Keratinocyte (primary cell): ENCODE measurements at places on chromosomes 7 and 10.

DNA sequence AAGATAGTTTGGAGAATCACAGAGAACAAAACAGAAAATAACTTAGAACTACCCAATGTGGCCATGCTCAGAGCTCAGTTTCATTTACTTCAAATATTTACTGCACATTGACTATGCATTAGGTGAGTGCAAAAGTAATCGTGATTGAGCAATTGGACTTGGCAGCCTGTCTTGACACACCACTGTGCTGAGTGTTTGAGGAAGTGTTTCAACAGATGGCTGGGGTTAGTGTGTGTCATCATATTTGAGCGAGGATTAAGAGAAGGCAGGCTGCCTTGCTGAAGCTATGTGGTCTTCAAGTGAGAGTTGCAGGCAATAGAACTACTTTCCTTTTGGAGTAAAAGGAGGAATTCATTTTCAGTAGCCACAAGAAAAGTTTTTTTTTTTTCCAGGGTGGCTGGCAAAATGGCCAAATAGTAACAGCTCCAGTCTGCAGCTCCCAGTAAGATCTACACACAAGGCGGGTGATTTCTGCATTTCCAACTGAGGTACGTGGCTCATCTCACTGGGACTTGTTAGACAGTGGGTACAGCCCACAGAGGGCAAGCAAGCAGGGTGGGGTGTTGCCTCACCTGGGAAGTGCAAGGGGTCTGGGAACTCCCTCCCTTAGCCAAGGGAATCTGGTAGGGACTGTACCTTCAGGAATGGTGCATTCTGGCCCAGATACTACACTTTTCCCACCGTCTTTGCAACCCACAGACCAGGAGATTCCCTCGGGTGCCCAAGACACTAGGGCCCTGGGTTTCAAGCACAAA lies 37.6 kb downstream of the AKR1C4 start:
- DNase-seq: no peak

- DNase-seq: no peak
Measured at GRCh38 chr7:157718303-157719007, 381.7 kb downstream of the DNAJB6 start.

DNA sequence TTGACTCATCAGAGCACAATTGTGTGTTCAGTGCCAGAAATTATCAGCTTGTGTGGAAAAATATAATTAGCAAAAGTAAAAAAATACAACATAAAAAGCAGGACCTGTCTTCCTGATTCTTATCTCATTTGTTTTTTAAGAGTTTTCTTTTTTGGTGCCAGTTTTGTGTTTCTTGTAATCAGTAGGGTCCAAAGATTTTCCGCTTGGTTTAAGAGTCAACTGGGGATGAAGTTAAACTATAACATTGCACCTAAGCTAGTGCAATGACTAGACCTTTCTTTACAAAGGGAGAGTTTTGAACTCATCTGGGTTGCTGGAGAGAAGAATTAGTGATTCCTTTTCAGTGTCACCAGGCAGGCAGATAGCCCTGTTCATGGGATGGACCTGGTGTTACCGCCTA lies 113.4 kb downstream of the PLPP4 start:
- no peak for DNase-seq

- DNase-seq: no peak
Measured at GRCh38 chr10:64762861-64763260, 1241.7 kb downstream of the REEP3 start.

DNA sequence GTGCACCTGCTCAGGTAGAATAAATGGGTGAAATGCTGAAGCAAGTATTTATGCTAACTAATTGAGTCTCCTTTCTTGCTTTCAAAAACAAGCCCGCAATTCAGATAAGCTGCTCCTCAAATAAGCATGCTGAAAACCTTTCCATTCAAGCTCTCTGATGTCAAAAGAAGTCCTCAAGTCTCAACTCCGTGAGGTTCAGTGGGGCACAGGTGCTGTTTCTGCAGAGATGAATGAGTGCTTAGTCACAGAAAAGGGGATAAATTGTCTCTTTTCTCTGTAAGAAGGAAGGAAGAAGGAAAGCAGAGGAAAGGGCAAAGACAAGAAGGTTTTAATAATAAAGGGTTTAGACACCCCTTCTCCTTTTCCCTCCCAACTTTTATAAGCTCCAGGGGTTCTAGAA lies 229.8 kb upstream of the NPY start:
- DNase-seq: no peak

GRCh38 chr10:4033341-4033896 lies 248.4 kb upstream of the KLF6 start:
- no peak for DNase-seq

DNA sequence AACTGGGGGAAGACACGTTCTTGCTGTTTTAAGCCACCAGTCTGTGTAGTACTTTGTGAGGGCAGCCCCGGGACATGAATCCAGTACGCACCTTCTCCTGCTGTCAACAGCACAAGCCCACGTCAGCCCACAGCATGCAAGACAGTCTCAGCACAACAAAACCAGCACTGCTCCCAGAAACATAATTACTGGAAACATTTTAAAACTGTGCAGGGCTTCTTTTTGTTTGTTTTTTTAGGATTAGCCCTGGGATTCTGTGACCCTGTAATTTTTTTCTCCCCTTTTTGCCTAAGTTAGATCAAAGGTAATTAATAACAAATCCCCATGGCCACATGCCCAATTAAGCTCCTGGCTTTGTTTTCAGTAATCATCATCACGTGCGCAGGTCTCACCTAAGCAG lies 87.5 kb downstream of the VOPP1 start:
- DNase-seq: no peak

DNA sequence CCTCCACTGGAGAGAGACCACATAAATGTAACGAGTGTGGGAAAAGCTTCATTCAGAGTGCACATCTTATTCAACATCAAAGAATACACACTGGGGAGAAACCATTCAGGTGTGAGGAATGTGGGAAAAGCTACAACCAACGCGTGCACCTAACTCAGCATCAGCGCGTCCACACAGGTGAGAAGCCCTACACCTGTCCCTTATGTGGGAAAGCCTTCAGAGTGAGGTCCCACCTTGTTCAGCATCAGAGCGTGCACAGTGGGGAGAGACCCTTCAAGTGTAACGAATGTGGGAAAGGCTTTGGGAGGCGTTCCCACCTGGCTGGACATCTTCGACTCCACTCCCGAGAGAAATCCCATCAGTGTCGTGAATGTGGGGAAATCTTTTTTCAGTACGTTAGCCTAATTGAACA lies 20.6 kb downstream of the FAM200A start:
- DNase-seq: no peak

GRCh38 chr7:119572541-119572940 lies 700.4 kb upstream of the KCND2 start:
- no peak for DNase-seq

GRCh38 chr7:155667241-155667829 lies 22.9 kb downstream of the RBM33 start:
- no peak for DNase-seq

GRCh38 chr7:51778121-51778520 lies 461.5 kb upstream of the COBL start:
- DNase-seq: no peak

DNA sequence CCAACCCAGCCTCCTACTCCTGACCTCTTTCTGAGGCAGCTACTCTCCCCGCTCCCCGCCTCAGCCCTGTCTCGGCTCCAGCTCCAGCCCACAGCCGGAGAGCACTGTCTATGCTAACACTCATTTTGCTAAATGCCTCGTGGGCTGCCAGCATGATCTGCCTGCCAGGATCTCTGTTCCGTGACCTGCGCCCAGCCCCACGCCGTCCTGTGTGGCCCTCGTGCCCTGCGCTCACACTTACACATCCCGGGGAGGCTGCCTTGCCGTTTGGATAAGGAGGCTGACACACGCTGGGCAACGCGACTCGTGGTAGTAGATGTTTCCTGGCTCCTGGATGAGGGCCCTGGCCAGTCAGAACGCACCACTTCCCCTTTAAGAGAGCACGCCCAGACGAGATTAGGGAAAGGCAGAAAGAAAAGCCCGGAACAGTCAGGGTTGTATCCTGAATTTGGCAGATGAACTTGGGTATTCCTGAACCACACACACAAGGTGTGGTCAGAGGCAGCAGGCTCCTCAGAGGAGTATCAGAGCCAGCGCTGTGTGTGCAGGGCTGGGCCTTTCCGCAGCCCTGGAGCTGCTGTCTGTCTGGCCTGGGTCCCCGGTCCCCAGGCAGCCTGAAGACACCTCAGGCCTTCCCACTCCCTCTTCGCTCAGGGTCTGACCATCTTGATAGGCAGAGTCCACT lies 97.7 kb upstream of the EFCAB10 start:
- DNase-seq: peak; percentile 52

DNA sequence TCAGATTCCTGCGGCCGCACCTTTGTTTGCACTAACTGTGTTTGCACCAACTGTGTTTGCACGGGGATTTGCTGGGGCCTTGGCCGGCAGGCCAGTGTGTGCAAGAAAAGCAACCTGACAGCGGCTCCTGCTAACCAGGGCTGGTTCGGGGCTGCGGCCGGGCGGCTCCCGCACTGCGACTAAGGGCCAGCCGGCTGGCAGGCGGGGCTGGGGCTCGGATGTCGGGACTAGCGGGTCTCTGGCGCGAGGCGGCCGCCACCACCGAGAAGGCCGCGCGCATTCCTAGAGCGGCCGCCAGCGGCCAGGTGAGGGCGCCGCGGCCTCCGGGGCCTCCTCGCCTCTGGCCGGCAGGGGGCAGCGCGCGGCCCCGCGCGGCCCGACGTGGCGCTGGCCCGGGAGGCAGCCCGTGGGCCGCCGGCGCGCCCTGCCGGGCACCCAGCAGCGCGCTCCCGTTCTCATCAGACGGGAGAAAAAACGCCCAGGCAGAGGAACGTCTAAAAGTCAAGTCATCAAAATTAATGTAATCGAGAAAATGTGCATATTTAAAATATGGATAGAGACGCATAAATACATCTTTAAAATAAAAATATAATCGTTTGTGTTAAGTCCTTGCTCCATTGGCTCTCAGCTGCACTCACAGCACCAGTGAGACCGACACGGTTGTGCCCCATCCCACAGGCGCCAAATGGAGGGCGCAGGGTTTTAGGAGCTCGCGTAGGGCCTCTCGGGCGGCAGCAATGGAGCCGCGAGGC lies 38.5 kb downstream of the ZNF777 start:
- DNase-seq: no peak

DNA sequence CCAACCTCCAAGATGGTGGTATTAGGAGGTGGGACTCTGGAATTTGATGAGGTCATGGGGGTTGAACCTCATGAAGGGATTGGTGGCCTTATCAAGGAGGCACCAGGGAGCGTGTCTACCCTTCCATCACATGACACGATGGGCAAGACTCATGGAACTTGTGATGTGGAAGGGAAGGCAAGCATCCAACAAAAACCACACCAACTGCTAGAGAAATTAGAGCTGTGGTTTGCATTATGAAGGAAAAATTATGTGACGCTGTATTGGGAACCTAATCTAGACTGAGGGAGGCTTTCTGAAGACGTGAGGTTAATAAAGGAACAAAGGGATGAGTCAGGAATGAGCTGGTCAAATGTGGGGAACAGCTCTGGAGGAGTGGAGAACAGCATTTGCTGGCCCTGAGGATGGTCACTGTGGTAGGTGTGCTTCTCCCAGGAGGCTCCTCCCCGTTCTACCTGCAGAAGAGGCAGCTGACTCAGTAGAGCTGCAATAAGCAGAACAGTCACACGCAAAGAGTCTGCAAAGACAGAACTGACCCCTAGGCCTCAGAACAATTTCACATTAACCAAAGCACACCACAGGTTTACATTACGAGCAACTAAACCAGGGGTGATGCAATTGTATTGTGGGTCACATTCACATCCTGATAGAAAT lies 236.6 kb upstream of the GRB10 start:
- no peak for DNase-seq

DNA sequence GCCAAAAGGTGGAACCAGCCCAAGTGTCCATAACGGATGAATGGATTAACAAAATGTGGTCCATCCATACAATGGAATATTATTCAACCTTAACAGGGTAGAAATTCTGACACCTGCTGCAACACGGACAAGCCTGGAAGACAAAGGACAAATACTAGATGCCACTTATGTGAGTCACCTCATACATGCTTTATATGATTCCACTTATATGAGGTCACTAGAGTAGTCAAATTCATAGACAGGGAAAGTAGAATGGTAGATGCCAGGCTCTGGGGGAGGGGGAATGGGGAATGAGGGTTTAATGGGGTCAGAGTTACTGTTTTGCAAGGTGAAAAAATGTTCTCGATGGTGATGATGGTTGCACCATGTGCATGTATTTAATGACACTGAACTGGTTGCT lies 34.0 kb upstream of the CYTH3 start:
- DNase-seq: peak; percentile 66

DNA sequence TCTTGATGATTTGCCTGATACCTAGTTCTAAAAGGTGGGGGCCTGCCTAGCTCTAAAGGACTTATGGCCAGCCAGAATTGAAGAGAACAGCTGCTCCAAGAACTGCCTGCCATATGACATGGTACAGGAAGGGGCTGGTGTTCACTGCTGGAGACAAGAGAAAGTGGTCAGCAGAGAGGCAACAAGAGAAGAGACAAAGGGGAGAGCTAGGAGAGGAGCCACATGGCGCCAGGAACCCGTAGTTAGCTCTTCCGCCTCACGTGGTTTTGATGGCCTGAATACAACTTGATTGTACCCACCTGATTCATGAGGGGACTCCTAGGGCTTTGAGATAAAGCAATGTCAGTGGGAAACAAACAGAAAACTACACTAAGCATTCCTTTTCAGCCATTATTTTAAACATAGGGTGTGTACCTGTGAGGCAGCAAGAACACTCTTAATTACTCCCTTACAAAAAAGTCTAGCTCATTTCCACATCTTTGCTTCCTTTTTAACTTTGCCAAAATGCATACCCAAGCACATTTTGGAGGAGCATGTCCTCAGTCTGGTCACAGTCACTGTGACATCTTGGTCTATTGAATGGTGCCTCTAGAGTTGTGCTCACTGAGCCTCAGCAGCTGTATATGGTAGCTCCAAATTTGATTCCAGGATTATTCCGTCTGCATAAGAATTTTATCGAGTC lies 71.6 kb downstream of the CCDC71L start:
- DNase-seq: no peak

DNA sequence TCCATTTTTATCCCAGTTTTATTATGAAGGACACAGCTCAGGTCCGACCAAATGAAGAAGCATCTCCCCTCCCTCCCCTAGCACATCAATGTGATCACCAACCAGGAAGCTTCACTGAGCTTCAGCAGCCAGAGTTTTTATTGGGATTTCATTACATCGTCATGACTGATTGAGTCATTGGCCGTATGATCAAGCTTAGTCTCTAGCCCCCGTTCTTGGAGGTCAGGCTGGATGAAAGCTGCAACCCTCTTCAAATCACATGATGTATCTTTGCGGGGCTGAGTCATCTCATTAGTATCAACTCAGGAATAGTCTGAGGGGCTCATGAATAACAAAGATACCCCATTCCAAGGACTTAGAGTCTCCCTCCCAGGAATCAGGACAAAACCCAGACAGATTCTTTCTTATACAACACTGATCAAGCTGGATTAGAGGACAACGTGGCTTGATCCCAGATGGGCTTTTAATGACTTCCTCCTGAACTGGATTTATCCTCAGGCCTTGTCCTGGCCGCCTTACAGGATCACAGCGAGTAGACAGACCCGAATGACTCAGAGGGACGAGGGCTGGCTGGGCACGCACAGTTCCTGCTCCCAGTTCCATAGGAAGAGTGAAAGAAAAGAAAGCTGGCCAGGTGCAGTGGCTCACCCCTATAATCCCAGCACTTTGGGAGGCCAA lies 14.5 kb downstream of the LIMK1 start:
- DNase-seq: peak; percentile 75
